ENCODE measurements at places on chromosomes 2 and 18.

GRCh38 chr2:74552914-74553811 is 579 bp downstream of the LOXL3 start:
- no peak for DNase-seq

DNA sequence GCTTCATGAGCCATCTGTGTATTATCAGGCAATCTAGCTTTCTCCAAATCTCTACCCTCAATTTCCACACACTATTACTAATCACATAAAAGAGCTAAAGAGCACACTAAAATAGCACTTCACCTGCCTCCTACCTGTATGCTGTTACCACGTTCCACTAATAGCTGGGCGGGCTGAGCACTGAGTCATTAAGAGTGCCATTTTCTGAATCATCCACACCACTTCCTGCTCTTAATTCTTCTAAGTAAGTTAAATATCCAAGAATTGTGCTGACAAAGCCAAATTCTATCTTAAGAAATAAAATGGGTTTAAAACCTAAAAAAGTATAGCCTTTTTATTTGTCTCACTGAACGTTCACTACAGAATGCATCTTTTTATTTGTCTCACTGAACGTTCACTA is 35.7 kb downstream of the NOL10 start:
- no peak for DNase-seq

- DNase-seq, result no peak
Measured at GRCh38 chr2:120759543-120760331, 24.1 kb downstream of the GLI2 start.

DNA sequence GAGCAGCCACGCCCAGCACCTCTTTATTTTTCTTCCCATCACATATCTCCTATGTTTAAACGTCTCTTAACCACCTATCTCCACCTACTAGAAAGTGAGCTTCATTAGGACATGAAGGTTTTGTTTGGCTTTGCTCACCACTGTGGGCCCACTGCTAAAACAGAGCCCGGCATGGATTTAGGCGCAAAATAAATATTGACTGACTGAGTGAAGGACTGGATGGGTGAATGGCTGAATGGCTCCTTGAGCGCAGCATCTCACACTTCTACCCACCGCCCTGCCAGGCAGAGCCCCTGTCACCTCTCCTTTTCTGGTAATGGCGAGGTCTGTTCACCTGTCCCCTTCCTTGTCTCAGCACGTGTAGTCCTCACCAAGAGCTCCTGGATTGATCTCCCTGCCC is 10.1 kb downstream of the CAPG start:
- no peak for DNase-seq

GRCh38 chr18:74825460-74825859 is 227.8 kb downstream of the ZNF407 start:
- DNase-seq, result no peak

DNA sequence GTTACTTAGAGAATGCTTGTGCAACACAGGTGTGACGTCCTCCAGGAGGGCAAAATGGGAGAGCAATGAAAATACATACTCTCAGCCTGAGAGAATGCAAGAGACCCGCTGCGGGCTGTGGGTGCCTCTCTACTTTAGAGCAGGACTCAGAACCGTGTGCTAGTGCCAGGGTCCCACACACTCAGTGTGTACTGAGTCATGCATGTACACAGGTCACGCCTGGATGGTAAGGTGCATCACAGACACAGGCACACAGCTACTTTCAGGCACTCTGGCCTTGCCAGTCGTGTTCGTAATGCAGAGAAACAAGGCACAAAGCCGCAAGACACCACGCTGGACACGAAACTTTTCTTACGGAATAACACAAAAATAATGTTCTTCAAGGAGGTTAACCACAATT is 125.3 kb downstream of the ZNF516 start:
- DNase-seq, result no peak

DNA sequence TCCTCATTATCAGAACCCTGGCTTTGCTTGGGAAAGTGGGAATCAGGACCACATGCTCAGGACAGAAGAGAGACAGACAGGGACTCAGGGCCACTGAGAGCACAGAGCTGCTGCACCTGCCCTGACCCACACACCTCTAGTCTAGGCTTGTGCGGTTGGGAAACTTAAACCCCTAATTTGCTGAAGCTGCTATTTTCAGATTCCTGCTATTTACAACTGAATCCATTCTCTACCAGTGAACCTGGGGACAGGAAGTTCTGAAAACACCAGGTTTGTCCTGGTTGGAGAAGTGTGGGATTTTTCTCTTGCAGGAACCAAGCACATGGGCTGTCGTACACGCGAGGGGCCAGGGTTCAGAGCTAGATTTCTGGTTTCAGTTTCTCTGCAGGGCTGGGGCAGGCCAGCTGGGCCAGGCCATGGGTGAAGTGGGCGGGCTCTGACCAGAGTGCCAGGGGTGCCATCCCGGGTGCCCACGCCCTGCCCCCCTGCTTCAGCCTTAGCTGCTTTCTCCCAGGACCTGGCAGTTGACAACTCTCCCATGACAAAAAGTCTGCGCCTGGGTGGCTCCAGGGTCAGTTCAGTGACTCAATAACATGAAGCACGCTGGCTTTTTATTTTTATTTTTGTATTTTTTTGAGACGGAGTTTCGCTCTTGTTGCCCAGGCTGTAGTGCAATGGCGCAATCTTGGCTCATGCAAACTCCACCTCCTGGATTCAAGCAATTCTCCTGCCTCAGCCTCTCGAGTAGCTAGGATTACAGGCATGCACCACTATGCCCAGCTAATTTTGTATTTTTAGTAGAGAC is 51.3 kb upstream of the SLC1A4 start:
- no peak for DNase-seq

DNA sequence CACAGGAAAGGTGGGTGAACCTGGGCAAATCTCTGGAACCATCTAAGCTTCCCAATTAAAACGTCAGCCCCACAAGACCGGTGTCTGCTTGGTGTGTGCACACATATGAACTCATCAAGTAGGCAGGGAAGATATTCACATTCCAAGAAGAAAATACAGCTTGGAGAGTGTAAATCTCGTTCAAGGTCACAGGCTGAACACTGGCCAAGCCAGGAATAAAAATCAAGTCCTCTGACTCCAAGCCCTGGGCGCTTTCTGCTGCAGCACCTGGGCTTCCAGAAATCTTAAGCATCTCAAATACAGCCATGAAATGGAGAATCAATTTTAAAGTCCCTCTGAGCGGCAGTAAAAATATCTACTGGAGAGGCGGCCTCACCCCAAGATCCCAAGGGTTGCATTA is 150.9 kb downstream of the TWIST2 start:
- no peak for DNase-seq

GRCh38 chr18:48623468-48624235 is 84.8 kb downstream of the CTIF start:
- no peak for DNase-seq

GRCh38 chr2:236677368-236677767 is 107.7 kb downstream of the ACKR3 start:
- DNase-seq, result no peak

DNA sequence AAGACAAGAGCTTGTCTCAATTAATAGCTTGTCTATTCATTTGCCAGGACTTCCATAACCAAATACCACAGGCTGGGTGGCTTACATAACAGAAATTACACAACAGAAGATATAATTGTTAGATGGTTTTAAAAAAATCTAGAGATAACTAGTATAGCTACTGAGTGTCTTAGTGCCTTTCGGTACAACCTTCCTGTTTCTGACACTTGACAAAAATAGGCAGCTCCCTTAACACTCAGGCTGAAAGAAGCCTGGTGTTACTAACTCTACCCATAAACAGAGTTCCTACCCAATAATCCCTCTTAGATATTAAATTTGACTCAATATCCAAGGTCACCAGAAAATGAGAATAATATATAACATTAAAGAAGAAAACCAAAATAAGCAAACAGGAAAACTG is 129.7 kb downstream of the BARD1 start:
- no peak for DNase-seq

DNA sequence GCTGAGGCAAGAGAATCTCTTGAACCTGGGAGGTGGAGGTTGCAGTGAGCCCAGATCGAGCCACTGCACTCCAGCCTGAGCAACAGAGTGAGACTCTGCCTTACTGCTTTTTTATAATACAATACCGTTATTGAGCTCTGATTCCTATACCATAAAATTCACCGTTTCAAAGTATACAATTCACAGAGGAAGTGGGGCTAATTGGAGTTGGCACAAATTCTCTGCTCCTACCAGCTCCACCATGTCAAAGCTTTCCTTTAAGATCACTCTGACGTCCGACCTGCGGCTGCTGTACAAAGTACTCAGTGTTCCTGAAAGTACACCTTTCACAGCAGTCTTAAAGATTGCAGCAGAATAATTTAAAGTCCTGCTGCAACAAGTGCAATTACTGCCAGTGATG is 29.6 kb upstream of the CYBRD1 start:
- no peak for DNase-seq

All from omental fat pad (tissue), 4 donors.